ENCODE measurements at places on chromosomes 6 and 20. TPM values are rescaled to one million over a fixed set of nuclear protein-coding genes. Genes with fewer than 3 reads are reported as not detected.

The COX4I2 gene
- 2.5 TPM for total RNA-seq

The BPIFB3 gene
- not detected for total RNA-seq

The ZNF165 gene
- total RNA-seq = 6.7 TPM

DNA sequence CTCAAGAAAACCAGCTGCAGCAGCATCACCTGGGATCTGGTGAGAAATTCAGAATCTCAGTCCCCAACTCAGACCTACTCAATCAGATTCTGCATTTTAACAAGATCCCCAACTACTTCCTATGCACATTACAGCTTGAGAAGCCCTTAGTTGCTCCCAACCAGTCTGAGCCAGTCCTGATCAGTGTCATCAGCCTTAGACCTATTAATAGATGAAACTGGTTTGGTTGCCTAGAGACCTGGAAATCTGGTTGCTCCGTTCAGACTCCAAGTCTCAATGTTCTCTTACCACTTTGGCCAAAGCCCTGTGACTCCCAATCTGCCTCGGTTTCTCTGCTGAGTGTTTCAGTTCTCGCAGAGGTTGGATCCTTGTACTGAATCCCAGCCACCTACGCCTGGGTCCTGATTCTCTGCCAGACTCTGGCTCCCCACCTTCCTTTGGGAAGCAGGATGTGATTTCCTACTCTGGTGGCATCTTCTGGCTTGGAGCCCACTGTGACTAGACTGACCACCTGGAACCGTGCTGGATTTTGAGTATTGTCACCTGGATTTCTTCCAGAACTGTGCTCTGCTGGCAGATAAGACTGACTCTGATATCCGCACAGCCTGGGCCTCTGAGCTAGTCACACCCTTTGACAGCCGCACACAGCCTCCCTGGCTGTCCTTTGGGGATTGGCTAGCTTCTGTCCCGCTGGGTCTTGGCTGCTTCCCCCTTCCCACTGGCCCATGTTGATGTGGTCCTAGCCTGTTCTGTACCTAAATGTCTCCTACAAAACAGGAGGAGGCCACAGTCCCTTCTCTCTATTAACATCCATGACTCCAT is 20.3 kb upstream of the ATXN1 start:
- no peaks in the 10 kb centered on the region for H3K4me1 ChIP-seq
- H3K36me3 ChIP-seq = no peaks in the 10 kb centered on the region
- DNase-seq = no peak
- no peak overlapping the region for H3K27ac ChIP-seq

DNA sequence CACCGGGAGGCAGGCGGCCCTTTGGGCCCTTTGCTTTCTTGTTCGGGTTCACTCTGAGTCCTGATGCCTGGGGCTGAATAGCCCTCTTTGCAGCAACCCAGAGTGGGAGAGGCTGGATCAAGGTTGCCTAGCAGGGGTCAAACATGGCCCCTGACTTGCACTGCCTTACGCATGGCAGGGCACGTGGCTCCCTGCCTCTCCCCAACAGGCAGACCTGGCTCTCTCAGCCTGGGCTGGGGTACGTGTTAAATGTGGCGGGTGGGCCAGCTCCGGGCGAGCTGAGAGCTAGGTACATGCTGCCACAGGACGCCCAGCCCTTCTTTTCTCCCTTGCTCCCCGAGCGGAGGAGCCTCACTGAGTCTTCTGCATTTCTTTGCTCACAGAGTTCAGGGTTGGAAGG is 7.3 kb downstream of the C6orf132 start:
- no peak overlapping the region for H3K27ac ChIP-seq
- no peaks in the 10 kb centered on the region for H3K4me1 ChIP-seq
- no peaks in the 10 kb centered on the region for H3K36me3 ChIP-seq
- H3K4me3 ChIP-seq = no peak overlapping the region

- peak overlapping the region; percentile 77 for H3K27ac ChIP-seq
- H3K27me3 ChIP-seq = no peaks in the 10 kb centered on the region
- peaks cover 7% of the 10 kb centered on the region for H3K36me3 ChIP-seq
- H3K4me1 ChIP-seq = peaks cover 13% of the 10 kb centered on the region
- peak; percentile 93 for DNase-seq
Observed at GRCh38 chr6:36682328-36683144, 4.0 kb downstream of the CDKN1A start.

All from Peyer's patch (tissue), 4 donors.